Hematopoietic multipotent progenitor cell treated with erythropoietin and hydrocortisone succinate and interleukin-3 and kit ligand, for 17 days (in vitro differentiated cells): ENCODE measurements at places on chromosomes 6 and 20.

DNA sequence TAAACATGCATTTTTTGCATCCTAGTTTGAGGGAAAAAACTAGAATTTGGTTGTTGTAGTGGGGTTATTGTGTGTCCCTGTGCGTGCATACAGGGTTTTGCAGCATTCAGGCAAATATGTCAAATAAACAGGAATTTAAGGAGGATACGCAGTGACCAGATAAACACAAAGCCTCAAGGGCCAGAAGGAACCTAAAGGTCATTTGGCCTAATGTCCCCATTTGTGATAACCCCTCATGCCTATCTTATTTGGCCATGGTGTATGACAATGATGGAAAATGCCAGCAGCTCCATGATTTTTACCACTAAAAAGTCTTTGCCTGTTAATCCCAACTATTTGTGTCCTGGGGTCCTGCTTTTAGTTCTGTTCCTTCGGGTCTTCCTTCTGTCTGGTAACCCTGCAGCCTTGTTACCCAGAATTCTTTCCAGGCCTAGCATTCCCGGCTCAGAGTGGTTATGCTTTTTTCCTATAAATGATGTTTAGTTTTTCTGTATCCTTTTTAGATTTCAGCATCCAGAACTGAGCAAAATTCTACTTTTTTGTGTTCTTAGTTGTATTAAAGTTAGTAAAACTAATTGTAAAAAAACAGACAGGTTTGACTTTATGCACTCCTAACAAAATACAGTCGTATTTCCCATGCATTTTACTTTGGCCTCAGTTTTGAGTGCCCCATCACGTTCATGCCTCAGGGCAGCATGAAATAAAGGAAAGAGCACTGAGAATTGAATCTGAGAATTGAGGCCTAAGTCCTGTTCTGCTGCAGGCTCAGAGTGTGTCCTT lies 4.4 kb downstream of the STX16 start:
- DNase-seq = no peak

GRCh38 chr20:3728354-3728753 lies 4.1 kb upstream of the HSPA12B start:
- no peak for DNase-seq

DNA sequence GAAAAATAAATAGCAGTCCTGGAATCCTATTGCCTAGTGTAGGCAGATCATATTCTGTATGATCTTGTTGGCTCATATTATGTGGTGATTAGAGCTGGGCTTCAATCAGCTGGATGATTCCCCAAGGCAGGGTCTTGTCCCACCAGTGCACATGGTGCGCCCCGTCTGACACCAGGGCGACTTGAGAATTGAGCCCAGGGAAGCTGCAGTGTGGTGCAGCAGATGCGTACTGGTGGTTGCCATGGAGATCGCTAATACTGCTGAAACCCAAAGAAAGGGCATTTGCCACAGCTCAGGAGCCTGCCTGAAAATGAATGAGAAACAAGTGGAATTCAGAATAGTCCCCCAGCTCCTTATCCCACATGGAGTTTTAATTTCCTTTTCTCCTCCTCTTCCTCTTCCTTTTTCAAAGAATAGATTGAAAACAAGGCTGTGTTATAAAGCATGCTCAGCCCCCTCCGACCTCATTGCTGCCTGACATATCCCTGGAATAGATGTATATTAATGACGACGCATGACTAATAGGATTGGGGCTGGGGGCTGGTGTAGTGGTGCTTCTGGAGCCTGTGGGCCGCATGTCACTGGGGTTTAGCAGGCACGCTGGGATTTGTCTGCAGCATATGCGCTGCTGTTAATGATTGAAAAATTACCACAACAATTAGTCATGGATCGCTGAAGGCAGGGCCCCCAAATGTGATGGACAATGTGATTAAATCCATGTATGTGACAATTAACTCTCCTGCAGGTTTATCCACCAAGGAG lies 210.5 kb downstream of the FARS2 start:
- no peak for DNase-seq

- no peak for DNase-seq
Measured at GRCh38 chr20:61956396-61957342, 109.0 kb downstream of the TAF4 start.
